ENCODE measurements at places on chromosomes 16 and 17.

DNA sequence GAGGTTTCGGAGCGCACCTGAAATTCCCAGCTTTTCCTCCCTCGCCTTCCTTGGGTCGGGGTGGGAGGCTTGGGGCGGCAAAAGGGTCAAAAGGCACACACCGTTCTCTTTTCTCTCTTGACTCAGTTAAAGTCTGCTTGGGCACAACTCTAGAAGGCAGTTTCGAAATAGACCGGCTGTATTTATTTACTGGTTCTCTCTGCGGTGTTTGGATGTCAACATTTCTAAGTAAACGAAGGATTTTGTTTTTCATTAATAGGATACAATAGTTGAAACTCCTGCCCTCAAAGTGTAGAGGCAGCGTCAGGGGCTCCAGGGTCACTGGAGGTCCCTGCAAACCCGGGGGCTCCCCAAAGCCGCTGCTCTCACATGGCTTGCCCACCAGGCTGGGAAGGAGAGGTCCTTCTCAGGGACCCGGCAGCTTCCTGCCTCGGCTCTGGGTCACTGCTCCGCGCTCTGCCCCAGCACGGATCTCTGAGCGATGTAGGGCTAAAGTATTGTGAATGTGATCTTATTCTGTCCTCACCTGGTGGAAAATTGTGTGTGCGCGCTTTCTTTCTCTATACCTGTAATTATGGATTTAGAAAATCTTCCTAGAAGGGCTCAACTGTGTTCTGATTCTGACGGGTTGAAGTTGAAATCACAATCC lies 952 bp downstream of the BMERB1 start:
- DNase-seq = no peak

GRCh38 chr17:82124101-82124500 lies 26.1 kb upstream of the FASN start:
- DNase-seq = no peak

GRCh38 chr17:79365351-79365750 lies 245.5 kb downstream of the RBFOX3 start:
- no peak for DNase-seq

DNA sequence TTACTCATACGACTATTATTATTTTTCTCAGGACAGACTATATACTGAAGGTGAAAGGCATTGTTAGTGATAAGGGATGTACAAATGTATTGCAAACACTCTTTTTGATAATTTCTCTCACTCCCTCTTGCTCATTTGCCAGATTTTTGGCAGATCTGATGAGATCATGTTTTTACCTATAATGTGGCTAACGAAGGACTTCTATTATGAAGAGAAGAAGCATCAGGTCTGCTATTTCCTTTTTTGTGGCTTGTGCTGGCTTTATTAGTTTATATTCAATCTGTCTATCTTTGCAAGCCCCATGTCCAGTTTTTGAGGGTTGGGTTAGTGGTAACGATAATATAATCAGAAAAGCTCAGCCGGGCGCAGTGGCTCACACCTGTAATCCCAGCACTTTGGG lies 22.5 kb upstream of the SCIMP start:
- DNase-seq = no peak

DNA sequence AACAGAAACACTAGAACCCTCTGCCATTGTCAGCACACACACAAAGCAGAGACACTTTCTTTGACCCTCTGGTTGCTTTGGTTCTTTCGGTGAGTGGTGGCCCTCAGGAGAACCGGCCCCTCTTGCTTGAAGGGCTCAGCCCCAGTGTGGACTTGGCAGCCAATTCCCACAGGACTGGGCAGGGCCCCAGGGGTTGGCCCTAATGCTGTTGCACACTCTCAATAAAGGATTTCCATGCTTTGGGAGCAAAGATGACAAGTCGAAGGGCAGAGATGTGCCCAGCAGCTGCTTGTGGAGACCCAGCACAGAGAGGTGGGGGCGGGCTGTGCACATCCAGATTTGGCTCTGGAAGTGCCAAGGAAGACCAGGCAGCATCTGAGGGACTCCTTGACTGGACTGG lies 149.0 kb downstream of the NTN1 start:
- no peak for DNase-seq

DNA sequence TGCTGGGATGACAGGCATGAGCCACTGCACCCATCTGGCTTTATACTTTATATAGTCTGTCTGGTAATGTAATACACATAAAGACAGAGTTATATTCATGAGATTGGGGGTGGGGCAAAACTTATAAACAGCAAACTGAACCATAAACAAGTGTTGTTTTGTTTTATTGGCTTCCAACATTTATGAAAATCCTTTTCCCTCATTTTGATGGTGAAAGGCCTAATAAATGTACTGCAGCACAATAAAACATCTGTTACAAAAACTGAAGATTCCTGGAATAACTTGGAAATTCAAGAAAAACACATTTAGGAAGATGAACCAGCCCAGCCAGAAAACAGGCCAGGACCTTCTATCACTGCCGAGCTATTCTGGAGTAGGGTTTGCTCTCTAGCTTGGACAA lies 16.1 kb downstream of the NPRL3 start:
- DNase-seq = no peak

GRCh38 chr17:75456039-75456416 lies 407 bp upstream of the TMEM94 start:
- no peak for DNase-seq

DNA sequence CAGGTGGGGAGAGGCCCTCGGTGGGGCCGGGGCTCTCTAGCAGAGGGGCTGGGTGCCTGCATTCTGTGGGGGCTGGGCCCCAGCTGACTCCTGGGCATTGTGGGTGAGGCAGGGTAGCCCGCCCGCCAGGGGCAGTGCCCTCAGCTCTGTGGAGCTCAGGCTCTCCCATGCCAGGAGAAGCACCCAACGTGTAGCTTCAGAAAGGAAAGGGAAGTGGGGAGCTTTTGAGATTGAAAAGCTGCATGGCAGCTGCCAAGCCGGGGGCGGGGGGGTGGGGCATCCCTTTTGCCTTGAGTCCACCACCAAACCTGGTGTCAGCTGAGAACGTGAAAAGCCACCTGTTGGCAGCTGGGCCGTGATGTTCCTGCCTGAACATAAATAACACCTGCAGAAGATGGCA lies 192.1 kb upstream of the CIBAR2 start:
- DNase-seq = no peak

DNA sequence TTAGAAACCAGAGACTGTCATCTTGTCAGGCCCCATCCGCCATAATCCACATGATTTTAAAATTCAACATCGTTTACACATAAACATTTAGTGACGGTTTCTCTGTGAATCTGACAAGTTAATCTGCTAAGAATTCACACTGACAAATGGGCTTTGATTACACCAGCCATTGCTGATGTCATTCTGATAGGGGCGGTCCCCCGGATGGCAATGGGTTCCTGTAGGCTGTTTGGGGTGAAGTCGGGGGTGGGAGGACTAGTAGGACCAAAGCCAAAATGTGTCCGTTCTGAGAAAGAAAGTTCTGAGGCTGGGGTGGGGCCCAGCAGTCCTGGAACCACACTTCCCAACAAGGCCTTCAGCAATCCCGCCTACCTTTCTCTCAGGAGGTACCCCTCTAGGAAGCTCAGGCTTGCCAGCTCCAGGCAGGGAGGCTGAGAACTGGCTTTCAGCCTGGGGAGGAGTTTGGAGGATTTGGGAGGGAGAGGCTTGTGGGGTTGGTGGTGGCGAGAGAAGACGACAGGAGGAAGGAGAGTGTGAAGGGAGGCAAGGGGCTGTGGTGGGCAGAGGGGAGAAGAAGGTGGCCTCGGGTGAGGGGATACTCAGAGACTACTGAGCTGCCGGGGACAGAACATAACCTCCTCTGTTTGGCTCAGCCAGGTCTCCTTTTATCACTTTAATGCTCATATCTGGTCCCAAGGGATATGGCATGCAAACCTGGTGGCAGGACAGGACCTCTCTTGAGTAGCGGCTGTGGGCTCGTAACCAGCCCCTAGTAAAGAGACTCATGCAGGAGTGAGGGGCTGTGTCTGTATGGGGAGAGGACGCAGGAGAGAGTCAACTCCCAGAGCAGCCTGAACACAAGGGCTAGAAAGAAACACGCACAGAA lies 8.6 kb downstream of the HIC1 start:
- DNase-seq = no peak

- no peak for DNase-seq
Observed at GRCh38 chr17:17345686-17346427, 42.7 kb downstream of the NT5M start.

DNA sequence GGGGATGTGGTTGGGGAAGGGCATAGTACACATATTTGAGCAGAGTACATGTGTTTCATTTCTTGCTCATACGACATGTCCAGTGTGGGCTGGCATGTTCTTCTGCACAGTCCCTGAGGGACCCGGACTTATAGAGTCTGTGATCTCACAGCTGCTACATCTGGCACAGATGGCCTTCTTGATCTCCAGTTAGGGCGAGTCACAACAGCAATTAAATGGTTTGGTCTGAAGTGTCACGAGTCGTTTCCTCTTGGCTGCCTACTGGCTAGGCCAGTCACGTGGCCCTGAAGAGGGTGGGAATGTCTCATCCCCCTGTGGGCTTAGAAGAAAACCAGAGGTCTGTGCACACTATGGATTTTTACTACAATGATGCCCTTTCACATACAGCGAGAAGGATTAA lies 443.6 kb downstream of the WWOX start:
- DNase-seq = no peak

Measured in GM13977 (cell line).